ENCODE measurements at places on chromosomes 3 and 15. TPM values are rescaled to one million over a fixed set of nuclear protein-coding genes. Genes with fewer than 3 reads are reported as not detected.

Gene MFN1
- 52.5 TPM for total RNA-seq

Gene ARGFX
- not detected for total RNA-seq

Gene KIF15
- 9.9 TPM for total RNA-seq

Gene NPAP1
- not detected for total RNA-seq

Gene THBS1
- total RNA-seq = 8,241 TPM

Gene RTP1
- total RNA-seq = not detected

Gene GPR171
- total RNA-seq = not detected

Gene C3orf22
- total RNA-seq = not detected

Gene NECTIN3
- total RNA-seq = 89.5 TPM

Gene COX17
- 15.8 TPM for total RNA-seq

Gene EXD1
- total RNA-seq = under 0.01 TPM

Gene KY
- 0.32 TPM for total RNA-seq

Gene MNS1
- total RNA-seq = 0.43 TPM

Gene ANKRD34C
- not detected for total RNA-seq

Gene ADGRG7
- total RNA-seq = not detected

Gene ACKR2
- total RNA-seq = not detected

Gene CLDN18
- total RNA-seq = not detected

Gene RARRES1
- total RNA-seq = 6.4 TPM

Gene TWF2
- total RNA-seq = 130 TPM

Gene AP3B2
- total RNA-seq = 0.64 TPM

Gene ALDH1L1
- total RNA-seq = 3.9 TPM

Gene KBTBD13
- total RNA-seq = not detected

Gene TRPM1
- total RNA-seq = under 0.01 TPM

Gene PGBD4
- total RNA-seq = 2.6 TPM

Gene RPL39L
- total RNA-seq = 24.2 TPM

Gene CLRN1
- total RNA-seq = not detected

Gene PRRT3
- 3.2 TPM for total RNA-seq

Gene PLCL2
- 5.6 TPM for total RNA-seq

Gene UBE2E1
- total RNA-seq = 62.2 TPM

Gene ALG3
- total RNA-seq = 28.7 TPM

Gene SLC9A9
- 2.9 TPM for total RNA-seq

Gene CX3CR1
- total RNA-seq = not detected
